ENCODE measurements at places on chromosomes 7 and 10.

GRCh38 chr10:7184660-7185366 is 226.0 kb downstream of the SFMBT2 start:
- no peak for DNase-seq

GRCh38 chr10:30127120-30127541 is 67.7 kb upstream of the JCAD start:
- DNase-seq, result peak; percentile 94

DNA sequence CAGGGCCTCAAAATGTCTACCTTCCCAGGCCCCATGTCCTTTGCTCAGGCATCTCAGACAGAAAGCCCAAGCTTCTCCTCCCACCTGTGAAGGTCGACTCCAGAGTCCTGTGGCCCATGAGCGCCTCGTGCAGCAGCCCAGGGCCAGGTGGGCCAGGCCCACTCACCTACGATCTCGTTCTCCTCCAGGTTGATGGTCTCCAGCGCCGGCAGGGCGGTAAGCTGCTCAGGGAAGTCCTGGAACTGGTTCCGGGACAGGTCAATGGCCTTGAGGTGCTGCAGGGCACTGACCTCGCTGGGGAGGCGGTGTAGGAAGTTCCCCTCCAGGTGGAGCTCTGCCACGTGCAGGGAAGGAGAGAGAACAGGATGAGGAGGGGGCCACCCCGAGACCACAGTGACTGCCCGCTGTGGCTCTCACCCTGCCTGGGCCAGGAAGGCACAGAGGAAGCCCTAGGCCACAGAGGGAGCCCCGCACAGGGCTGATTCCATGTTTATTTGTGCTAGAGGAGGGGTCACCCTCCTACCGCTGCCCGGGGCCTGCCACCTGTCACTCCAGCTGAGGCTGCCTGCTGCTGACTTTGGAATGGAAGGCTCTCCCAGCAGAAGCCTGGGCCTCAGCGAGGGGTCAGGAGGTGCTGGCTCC is 40.0 kb upstream of the NPFFR1 start:
- DNase-seq, result no peak

- DNase-seq, result no peak
Observed at GRCh38 chr10:101162677-101163076, 31.6 kb downstream of the TLX1 start.

DNA sequence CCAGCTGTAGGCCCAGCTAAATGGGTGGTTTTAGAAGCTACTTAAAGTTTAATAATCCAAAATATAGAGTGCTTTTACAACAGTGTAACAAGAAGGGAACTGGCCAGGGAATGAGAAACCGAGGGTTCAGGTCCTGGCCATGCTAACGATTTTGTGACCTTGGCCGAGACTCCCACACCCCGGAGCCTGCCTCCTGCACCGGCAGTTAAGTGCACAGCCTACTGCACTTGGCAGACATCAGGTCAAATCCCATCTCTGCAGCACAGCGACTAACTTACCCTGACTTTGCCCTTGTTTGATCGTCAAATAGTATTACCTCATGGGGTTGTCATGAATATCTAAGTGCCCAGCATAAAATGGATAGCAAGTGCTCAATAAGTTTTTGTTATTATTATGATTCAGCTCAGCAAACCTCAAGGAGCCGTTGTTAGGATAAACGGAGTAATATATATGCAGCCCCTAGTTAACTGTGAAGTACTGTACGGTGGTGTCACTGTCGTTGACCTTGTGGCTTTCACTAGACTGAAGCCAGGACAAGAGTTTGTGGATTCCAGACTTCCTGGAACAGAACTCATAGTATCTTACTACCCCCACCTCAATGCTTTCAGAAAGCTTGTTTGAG is 35.5 kb downstream of the LYZL1 start:
- DNase-seq, result no peak

DNA sequence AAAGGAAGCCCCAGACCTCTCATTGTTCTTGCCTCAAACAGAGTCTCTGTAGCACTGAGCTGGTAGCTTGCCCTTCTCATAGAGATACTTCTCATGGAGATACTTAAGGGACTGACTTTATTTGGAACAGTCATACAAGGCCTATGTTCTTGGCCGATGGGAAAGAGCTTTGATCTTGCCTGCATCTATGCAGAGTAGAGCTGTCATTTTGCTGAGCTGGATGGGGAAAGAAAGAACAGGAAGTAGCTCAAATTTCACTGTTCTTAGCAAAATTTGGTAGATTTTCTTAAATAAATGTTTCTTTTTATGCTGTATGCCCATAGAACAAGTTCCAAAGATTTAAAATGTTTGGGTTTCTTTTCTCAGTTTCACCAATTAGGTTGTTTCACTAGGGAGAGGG is 119.3 kb upstream of the SEC61G start:
- DNase-seq, result no peak

DNA sequence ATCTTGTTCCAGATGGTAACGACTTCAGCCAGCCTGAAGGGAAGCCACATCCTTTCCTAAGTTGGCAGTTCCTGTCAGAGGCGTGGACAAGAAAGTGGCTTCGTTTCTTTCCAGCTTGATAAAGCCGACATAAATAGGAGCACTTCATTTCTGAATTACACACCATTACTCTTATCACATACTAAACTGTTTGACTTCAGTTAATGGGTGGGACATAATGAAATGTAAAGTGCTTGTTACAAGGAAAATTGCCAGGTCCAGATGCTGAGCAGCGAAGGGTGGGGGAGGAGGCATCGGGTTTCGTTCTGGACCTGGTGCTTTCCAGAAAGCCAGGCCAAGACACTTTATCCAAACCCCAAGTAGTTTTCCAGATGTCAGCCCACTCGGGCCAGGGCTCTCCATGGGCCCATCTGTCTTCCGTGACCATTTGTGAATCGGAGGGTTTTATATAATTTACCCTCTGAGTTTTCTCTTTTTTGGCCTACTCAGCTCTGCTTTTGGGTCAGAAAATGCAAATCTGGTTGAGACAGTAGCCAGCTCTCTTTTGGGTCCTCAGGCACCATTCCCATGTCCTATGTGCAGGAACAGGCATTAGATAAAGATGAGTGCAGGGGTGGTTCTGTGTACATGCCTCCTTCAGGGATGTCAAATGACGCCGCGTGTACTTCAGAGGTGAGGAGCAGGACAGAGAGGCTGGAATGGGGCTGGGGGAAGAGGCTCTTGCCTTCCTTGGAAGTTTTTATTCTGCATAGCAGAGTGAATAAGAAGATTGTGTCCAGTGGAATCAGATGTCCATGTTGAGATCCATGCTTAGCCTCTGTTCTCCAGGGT is 90.2 kb downstream of the TACC2 start:
- DNase-seq, result peak; percentile 11

- no peak for DNase-seq
Observed at GRCh38 chr10:96279191-96279641, 7.8 kb upstream of the BLNK start.

DNA sequence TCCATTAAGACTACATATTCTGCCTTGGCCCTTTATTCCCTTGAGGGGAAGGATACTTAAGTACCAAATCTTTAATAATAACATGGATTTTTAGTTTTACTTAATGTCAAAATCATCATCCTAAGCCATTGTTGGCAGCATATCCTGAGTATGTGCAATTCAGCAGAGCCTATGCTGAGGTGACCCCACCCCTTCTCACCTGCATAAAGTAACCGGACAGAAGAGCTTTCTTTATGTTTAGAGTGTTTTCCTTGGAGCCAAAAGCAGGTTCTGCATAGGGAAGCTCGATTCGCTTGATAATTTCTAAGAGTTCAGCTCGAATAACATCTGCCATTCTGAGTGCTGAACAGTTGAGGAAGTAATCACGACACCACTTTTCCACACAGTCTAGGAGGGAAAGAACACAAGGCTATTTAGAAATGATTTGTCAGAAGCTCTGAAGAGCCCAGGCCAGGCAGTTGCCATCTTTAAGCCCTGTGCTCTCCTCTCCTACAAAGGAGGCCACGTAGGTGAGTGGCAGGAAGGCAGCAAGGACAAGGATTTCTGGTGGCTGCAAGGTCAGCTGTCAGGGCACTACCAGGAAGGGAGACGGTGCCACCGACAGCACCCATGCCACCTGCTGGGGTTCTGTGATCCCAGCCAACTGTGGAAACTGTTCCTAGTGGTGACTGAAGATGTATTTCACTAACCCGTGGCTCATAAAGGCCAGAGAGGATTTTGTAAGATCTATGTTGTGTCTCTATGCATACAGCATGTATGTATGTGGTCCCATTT is 15.6 kb downstream of the BCCIP start:
- no peak for DNase-seq

DNA sequence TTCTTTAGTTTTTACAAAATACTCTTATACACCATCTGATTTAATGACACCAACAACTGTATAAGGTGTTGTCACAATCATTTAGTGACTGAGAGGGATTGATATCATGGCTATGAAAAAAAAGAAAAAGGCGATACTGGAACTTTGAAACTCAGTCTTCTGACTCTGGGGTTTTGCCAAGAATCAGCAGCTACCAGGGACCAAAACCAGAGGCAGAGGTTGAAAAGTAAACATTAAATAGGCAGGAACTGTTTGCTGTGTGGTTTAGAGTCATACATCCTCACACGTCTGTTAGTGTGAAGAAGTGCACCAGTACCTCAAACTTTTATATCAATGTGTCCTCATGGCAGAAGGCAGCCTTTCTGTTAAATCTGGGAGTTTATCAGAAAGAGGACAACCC is 19.9 kb upstream of the GGCT start:
- no peak for DNase-seq

DNA sequence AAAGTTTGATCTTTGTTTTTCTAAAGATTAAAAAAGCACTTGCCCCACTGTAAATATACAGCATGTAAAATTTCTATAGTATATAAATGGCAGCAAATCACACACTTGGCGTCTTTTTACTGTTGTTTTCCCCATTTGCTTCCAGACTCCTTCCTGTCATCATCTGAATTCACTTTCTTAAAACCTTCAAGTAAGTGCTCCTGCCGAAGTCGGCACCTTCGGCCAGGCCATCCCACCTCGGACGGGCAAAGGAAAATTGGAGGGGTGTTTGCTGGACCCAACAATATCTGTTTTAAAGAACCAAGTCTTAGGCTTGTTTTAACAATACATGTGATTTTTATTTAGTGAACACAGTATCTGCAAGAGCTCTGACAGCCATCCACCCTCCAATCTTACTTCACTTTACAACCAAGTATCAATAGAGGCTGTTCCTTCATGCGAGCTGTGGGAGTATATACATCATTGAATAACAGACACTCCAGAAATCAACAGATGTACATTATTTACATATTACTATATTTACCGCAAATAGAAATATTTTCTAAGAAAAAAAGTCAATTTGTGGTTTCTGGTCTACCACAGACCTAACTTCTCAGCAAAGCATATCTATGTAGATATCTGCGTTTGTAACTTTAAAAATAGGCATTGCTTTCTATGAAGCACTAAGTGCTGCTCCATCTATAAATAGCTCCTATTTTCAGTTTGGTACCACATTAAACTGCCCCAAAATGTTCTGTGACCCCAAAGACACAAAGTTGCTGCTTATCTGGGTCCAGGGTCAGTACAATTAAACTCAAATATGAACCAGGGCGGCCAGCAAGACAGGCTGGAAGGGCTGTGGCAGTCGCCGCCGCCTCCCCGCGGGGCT is 110.7 kb downstream of the CYTH3 start:
- no peak for DNase-seq

Measured in AG10803 (cell line).